B cell (primary cell): ENCODE measurements at places on chromosomes 6 and 20. TPM values are rescaled to one million over a fixed set of nuclear protein-coding genes. Genes with fewer than 3 reads are reported as not detected.

Gene RBL1
- 25.5 and 27.8 TPM in 2 replicates for total RNA-seq

GRCh38 chr20:528923-529604 is 14.5 kb downstream of the CSNK2A1 start:
- no peak for DNase-seq

DNA sequence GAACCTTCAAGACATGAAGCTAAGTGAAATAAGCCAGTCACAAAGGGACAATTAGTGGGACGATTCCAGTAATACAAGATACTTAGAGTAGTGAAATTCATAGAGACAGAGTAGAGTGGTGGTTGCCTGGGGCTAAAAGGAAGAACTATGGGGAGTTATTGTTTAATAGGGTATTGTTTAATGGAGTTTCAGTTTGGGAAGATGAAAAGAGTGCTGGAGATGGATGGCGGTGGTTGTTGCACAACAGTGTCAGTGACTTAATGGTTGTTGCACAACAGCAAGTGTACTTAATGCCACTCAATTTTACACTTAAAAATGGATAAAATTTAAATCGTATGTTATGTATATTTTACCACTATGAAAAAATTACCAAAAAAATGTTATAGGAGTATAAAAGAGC is 209.7 kb upstream of the TENT5A start:
- no peak for DNase-seq

DNA sequence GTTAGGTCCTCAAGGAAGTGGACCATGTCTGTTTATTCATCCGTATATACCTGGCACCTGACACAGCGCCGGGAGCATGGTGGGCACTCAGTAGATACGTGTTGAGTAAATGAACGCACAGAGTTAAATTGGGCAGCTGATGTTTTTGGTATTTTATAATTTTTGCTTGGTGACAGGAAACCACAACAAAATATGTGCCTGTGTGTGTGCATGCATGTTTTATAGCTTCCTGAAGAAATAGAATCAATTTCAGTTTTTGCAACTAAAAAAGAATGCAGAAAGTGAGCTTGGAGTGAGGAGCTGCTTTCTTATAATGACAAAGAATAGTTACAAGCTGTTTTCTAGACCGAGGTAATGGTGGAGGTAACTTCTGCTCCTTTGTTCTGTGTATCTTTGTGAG is 91.4 kb downstream of the PLCB4 start:
- no peak for DNase-seq

- DNase-seq: no peak
Observed at GRCh38 chr6:36703982-36704381, 6.4 kb downstream of the RAB44 start.

- DNase-seq: no peak
Observed at GRCh38 chr20:34922654-34923381, 32.8 kb downstream of the GSS start.

GRCh38 chr6:83696674-83697073 is 12.2 kb downstream of the SNAP91 start:
- no peak for DNase-seq

DNA sequence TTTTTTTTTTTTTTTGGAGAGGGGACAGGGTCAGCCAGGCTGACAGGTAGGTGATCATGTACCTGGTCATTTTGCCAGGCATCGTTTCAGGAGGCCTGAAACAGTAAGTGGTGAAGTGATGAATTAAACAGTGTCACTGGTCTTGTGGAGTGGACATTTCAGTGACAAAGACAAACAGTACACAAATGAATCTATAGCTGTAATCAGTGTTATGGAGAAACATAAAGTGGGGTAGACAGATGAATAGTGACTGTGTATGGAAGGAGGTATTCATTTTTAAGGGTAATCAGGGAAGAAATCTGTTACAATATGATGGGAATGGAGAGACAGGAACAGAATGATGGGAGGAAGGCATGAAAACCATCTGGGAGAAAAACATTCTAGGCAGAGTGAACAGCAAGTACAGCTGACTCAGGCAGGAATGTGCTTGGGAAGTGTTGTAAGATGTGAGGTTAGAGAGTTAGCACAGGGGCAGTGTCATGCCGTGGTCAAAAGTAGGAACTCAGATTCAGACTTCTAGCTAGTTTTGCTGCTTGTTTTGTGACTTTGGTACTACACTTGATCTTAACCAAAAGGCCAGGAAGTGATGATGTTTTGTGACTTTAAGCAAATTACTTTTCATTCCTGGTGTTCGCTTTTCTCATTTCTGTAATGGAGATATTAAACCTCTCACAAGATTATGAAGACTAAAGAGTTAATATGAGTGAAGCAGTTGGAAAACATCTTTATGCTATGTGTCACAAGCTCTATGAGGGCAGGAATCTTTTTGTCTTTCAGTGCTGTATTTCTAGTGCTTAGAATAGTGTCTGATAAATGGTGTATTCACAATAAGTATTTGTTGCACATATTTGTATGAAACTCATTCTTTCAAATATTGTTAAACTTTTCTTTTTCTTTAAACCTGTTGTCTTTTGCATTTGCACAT is 43.4 kb downstream of the QKI start:
- DNase-seq: no peak

DNA sequence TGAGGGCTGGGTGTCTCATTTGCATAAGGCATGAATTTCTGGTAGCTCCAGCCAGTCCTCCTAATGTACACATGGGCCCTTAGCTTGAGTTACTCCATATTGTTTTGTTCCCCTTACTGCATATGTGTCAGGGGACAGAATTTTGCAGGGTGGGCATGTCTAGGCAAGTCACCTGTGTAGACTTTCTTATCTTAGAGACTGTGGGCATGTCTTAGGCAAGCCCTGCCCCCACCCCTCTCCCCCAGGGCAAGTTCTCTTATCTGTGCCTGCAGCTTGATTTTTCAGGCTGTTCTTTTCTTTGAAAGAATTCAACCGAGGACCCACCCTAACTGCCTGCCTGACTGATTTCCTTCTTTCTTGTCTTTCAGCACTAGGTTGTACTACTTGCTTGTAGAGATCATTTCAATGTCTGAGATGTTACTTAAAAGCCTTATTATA is 32.1 kb downstream of the NHLRC1 start:
- no peak for DNase-seq

GRCh38 chr6:14025160-14025559 is 92.4 kb upstream of the CD83 start:
- peak; percentile 25 for DNase-seq

DNA sequence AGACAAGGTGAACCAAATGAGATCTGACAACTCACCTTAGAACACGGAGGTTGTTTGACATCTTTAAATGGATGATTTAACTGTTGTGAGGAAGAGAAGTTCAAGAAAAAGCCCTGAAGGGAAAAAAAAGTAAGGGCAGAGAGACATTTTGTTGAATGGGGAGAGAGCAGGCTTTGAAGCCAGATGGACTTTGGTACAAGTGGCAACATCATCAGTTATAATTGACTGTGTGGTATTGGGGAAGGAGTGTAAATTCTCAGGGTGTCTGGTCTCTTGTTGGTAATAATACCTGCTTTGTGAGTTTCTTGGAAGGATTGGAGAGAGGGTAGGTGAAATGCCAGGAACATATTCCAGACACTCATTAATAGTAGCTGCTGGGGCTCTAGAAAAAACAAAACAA is 21.6 kb downstream of the OGFRL1 start:
- DNase-seq: no peak
